ENCODE measurements at places on chromosomes 16 and 17. TPM values are rescaled to one million over a fixed set of nuclear protein-coding genes. Genes with fewer than 3 reads are reported as not detected.

The OTOP3 gene
- not detected for total RNA-seq

The CRYM gene
- 0.63 TPM for total RNA-seq

The IL21R gene
- total RNA-seq: 1.2 TPM

The CIBAR2 gene
- not detected for total RNA-seq

The STAT3 gene
- total RNA-seq: 175 TPM

The SDR42E2 gene
- not detected for total RNA-seq

The CBX2 gene
- 0.26 TPM for total RNA-seq

The INCA1 gene
- 0.23 TPM for total RNA-seq

The CCNF gene
- total RNA-seq: 5.0 TPM

The SYT17 gene
- total RNA-seq: 0.63 TPM

The CLEC19A gene
- total RNA-seq: not detected

The CACNA1G gene
- 0.59 TPM for total RNA-seq

The ASGR2 gene
- total RNA-seq: not detected

The GLP2R gene
- not detected for total RNA-seq

The CTRL gene
- total RNA-seq: 0.30 TPM

The KRT20 gene
- total RNA-seq: not detected

The MPP2 gene
- total RNA-seq: 5.1 TPM

The FAM20A gene
- total RNA-seq: 0.17 TPM

The KRTAP4-5 gene
- total RNA-seq: not detected

The IL17C gene
- total RNA-seq: not detected

The HS3ST3A1 gene
- total RNA-seq: 0.99 TPM

The COG8 gene
- 42.8 TPM for total RNA-seq

The RAB26 gene
- total RNA-seq: 1.2 TPM

The RCVRN gene
- total RNA-seq: not detected

The PIK3R6 gene
- total RNA-seq: not detected

The DPEP3 gene
- not detected for total RNA-seq

The SLC5A10 gene
- total RNA-seq: not detected

The SGSH gene
- total RNA-seq: 25.1 TPM

The TLCD3A gene
- total RNA-seq: 38.6 TPM

The OTOA gene
- 0.07 TPM for total RNA-seq

The B4GALNT2 gene
- total RNA-seq: 2.8 TPM

The DNAI2 gene
- total RNA-seq: not detected

The ACSM3 gene
- 0.65 TPM for total RNA-seq

The ATAD5 gene
- 0.79 TPM for total RNA-seq

The TRIM47 gene
- total RNA-seq: 13.1 TPM

The KCNG4 gene
- total RNA-seq: not detected
